H9 (cell line): ENCODE measurements at places on chromosomes 16 and 17. TPM values are rescaled to one million over a fixed set of nuclear protein-coding genes. Genes with fewer than 3 reads are reported as not detected.

- DNase-seq, result peak; percentile 90
Observed at GRCh38 chr17:45640141-45640850, 143.8 kb upstream of the CRHR1 start.

EIF1 gene
- 651 and 652 TPM in 2 replicates for total RNA-seq

DNA sequence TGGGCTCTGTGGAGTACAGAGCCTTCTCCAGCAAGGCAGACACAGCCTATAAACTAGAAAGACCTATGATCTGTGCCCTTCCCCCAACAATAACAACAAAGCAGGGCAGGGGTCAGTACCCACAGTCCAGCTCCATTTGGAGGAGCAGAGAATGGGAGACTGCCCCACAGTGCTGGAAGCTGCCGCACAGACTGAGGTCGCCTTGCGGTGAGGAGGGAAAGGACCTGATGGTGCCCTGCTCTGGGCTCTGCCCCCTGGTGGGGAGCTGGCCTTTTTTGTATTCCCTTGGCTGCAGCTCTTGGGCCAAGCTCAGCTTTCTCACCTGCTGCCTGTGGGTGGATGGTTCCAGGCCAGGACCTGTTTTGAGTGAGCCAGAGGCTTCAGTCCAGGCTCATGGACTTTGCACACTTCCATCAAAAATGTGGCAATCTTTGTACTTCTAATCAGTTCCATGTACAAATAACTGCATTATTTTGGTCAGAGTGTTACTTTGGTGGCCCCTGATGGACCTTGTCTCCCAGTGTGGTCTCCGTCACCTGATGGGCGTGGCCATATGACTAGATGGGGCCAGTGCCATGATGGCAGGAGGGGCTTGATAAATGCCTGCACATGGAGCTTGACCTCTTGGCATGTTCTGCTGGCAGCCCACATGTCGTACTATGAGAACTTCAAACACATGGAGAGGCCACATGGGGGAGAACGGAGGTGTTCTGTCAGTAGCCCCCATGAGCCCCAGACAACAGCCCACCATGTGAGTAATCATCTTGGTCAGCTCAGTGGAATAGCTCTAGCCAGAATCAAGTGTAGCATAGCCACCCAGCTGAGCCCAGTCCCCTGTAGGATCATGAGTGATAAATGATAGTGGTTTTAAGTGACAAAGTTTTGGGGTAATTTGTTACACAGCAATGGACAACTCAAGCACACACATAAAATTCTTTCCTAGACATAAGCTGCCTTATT lies 24.2 kb downstream of the B9D1 start:
- DNase-seq, result peak; percentile 93

- no peak for DNase-seq
Observed at GRCh38 chr16:16025214-16025968, 76.0 kb downstream of the ABCC1 start.

DNA sequence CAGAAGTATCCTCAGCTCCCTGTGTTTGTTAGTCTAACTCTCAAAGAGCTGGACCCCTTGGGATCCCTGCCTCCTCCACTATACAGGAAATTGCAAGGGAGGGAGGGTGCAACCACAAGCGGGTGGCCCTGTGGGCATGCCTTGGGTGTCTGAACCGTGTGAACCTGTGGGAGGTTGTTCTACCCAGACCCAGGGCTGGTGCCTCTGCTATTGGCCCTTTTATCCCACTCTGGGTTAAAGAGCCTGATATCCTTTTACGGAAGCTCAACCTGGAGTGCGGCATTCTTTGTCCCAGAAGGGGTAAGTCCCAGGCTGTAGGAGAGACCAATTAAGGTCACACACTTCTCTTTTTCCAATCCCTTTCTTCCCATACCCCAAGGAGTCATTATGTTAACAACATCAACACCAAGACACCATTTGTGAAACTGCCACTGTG lies 53.4 kb downstream of the ARSG start:
- DNase-seq, result no peak

GRCh38 chr16:78956859-78957258 lies 643.7 kb downstream of the MAF start:
- DNase-seq, result no peak

- DNase-seq, result no peak
Observed at GRCh38 chr16:50400312-50400966, 31.7 kb upstream of the BRD7 start.

- no peak for DNase-seq
Observed at GRCh38 chr17:21034340-21035235, 8.2 kb downstream of the USP22 start.

GRCh38 chr17:35617505-35617904 lies 30.4 kb downstream of the AP2B1 start:
- DNase-seq, result no peak

GRCh38 chr17:61072648-61073047 lies 327.0 kb upstream of the TBX2 start:
- no peak for DNase-seq

- DNase-seq, result peak; percentile 70
Observed at GRCh38 chr16:12067714-12068401, 91.3 kb downstream of the SNX29 start.

RBFOX1 gene
- 2.0 and 2.1 TPM in 2 replicates for total RNA-seq

GRCh38 chr16:11389631-11390565 lies 44.6 kb downstream of the RMI2 start:
- no peak for DNase-seq

DNA sequence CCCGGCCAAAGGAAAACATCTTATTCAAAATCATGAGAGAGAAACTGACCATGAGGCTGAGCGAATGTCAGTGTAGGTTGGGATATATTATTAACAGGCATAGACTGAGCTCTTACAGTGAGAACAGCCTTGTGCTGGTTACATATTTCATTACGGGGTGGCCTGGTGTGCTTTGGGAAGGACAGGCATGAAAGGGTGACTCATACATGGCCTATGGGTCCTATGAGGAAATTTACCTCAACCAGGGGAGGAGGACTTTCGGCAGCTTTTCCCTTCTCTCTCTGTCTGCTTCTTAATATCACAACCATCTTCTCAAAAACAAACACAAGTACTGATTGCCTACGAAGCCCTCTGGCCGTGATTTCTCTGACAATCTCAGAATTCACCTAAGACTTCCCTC lies 579.1 kb downstream of the CDH13 start:
- DNase-seq, result no peak

ANTKMT gene
- total RNA-seq, result 31.5 and 34.8 TPM in 2 replicates

- peak; percentile 94 for DNase-seq
Observed at GRCh38 chr16:84819644-84820304, at the start of gene CRISPLD2. CRISPLD2 (plus strand) TSS chr16:84819985; CDS start chr16:84838496, 18,511 bp downstream.

DNA sequence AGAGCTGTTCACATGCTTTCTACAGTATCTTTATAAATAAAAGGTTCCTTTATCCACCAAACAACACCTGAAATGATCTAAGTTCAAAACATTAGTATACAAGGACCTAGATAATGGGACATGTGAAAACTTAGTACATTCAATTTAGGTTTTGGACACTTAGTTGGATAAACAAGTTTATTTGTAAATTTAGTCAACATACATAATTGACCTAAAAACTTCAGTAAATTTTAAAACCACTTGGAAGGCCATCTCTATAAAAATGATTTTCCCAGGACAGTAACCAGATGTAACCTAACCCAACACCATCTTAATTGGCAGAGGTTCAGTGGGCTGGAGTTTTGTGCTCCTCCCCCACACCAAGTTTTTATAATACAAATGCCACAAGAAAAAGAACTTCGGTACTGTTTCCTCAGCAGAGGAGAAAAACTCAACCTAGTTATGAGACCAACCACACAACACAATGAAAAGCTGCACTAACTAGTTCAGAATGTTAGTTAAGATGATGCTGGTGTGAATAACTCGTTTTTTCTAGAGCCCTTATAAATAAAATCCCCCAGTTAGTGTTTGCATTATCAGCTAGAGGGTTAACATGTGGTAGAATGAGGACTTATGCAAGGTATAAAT lies 7.2 kb upstream of the UNK start:
- no peak for DNase-seq

DNA sequence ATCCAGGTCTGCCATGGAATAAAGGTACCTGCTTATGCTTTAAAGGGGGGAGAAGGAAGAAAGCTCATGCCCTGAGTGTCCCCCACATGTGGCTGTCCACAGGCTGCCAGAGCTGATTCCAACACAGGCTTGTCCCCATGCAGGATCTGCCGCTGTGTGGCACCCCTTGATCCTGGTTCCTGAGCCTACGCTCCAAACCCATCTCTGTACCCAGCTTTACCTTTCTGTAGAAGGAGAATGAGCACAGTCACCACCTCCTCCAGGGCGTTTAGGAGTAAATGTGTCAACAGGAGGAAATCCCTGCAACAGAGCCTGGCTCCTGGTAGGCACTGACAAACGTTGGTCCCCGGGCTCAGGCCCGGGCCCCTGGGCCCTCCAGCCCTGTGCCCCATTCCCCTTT lies 175.6 kb downstream of the RBFOX3 start:
- no peak for DNase-seq

DNA sequence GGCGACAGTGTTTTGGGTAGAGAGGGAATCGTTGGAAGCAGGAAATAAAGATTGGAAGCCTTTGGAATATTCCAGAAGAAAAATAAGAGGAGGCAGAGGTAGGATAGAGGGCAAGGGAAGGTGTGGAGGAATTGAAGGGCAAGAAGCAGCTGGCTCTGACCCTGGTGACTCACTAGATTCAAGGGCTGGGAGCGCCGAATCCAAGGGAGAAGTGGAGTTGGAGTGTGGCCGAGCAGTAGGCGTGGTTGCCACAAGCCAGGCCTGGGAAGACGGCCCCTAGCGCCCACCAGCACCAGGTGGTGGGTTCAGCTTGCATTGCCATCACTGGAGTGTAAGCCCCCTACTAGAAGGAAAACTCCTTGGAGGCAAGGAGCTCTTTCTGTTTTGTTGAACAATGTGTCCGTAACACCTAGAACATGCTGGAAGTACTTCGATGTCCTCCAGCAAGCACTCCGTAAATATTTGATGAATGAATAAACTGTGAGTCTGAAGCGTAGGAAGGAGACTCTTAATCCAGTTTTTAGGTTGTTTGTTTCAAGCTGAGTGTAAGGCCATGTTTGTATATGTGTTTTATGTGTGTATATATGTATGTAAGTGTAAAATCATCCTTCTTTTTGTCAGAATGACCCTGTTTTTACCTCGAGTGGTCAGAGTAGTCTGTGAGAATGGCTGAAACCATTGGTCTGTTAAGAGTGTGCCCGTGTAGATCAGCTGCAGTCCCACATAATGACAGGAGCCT lies 139.5 kb downstream of the CMIP start:
- no peak for DNase-seq

GRCh38 chr17:41448506-41448905 lies 7.7 kb upstream of the KRT38 start:
- DNase-seq, result no peak

MYO15B gene
- 35.3 and 41.9 TPM in 2 replicates for total RNA-seq

GRCh38 chr16:73743665-73744496 lies 552.7 kb upstream of the PSMD7 start:
- DNase-seq, result peak; percentile 35

GRCh38 chr16:12311877-12312276 lies 335.3 kb downstream of the SNX29 start:
- DNase-seq, result no peak

DPEP1 gene
- total RNA-seq, result 1.1 and 1.2 TPM in 2 replicates

GRCh38 chr17:83161298-83162034 lies 82.1 kb downstream of the METRNL start:
- no peak for DNase-seq

FSCN2 gene
- 1.0 and 1.6 TPM in 2 replicates for total RNA-seq

DNA sequence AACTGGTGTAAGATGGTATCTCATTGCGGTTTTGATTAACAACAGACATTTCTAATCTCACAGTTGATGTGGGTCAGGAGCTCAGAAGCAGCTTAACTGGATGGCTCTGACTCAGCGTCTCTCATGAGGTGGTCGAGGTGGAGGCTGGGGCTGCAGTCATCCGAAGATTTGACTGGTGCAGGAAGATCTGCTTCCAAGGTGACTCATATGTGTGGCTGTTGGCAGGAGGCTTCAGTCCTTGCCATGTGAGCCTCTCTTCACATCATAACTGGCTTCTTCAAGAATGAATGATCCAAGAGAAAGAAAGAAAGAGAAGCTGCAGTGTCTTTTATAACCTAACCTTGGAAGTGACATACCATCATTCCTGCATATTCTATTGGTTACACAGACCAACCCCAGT lies 376.1 kb downstream of the SEC14L1 start:
- DNase-seq, result peak; percentile 25

PERCC1 gene
- not detected in 2 replicates for total RNA-seq

- no peak for DNase-seq
Observed at GRCh38 chr16:59635674-59636073, 901.6 kb upstream of the GOT2 start.

DNA sequence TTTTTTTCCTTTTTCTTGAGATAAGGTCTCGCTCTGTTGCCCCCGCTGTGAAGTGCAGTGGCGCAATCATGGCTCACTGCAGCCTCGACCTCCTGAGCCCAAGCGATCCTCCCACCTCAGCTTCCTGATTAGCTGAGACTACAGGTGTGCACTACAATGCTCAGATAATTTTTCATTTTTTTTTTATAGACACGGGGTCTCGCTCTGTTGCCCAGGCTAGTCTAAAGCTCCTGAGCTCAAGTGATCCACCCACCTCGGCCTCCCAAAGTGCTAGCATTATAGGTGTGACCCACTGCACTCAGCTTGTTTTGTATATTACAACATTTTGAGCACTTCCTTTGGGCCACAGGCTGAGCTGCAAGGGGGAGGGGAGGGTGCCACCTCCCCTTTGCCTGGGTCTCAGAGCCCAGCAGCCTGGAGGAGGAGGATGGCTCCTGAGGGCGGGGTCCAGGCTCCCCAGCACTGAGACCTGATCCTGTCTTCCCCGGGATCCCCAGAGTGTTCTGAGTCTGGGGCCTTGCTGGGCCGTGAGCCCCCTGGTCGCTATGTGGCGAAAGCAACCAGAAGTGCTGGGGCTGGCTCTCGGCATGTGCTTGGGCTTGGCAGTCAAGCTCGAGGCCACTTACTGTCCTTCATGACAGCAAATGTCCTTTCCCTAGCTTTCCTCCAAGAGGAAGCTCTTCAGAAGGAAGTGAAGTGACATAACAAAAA lies 8.1 kb downstream of the DEF8 start:
- no peak for DNase-seq

GRCh38 chr17:22278302-22279275 lies 586.3 kb downstream of the KCNJ18 start:
- peak; percentile 16 for DNase-seq

DNA sequence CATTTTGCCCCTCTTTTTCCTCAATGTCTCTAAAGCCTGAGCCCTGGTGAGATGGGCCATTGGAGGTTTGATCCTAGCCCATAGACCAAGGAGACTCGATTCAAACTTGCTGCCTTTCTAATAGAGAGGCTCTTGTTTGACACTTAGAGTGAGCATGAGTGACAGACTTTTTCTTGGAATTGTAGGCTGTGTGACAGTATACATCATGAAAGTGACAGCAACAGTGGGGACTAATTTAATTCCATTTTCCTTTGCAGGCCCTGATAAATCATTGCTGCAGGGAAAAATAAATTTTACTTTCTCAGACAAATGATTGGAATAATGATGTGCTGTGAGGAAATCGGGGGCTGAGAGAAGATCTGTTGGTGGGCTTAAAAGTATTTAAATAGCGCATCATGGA lies 169.0 kb upstream of the NOL11 start:
- DNase-seq, result no peak
